Stimulated activated CD4-positive, alpha-beta T cell treated with anti-CD3 and anti-CD28 coated beads, TNF-alpha, amount 100 ng/mL, for 24 hours (primary cell): ENCODE measurements at places on chromosomes 6 and 20.

DNA sequence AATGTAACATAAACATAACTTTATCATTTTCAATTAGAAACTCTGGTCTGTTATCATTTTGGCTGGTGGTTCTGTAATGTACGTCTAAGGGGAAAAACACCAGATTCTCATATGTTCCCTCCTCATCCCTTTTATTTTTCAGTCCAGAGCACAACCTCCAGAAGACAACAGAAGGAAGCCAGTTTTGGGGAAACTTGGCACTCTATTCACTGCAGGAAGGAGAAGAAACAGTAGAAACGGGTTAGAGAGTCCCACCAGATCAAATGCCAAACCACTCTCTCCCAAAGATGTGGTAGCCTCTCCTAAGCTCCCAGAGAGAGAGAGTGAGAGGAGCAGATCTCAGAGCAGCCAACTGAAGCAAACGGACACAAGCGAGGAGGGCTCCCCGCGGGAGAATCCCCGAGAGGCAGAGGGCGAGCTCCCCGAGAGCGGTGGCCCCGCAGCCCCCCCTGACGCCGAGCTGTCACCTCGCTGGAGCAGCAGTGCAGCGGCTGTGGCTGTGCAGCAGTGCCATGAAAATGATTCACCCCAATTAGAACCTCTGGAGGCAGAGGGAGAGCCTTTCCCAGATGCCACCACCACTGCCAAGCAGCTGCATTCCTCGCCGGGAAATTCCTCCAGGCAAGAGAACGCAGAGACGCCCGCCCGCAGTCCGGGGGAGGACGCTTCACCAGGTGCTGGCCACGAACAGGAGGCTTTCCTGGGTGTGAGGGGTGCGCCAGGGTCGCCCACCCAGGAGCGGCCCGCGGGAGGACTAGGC is 117.8 kb downstream of the RTN4IP1 start:
- peak; percentile 30 for DNase-seq

GRCh38 chr6:111938710-111939109 is 65.5 kb upstream of the FYN start:
- no peak for DNase-seq

DNA sequence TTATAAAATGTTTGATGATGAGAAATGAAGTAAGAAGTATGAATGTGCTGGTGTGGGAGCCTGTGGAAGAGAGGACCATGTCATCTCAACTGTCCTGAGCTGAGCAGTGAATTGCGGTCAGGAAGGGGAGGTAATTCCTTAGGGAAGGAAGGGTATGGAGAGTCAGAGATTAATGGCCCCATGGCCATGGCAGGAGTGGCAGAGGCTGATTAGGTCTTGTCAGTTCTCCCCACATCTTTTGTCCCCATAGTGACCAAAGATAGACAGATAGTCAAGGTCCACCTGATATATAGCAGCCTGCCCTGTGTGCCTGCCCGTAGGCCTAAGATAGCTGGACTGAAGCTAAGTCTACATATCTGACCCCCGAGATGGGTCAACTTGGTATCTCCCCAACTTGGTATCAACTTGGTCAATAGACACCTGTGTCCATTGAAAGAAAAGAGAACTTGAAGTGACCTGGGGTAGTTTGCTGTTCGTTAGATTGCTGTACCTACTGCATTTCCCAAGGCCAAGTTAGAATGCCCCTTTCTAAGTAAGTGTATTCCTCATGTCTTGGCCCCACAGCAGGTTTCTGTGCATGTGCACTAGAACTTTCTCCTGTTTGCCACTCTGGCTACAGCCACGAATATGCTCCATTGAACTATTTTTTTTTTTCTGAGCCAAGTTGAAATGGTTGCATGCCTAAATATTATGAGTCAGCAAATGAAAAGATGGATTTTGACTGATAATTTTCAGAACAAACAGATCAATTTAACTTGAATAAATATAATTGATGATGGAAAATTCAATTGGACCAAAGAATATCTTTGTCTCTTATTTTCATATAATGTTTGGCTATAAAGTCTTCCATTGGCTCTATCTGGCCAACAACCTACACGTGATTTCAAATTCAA is 143.4 kb downstream of the ISM1 start:
- DNase-seq: no peak

- no peak for DNase-seq
Observed at GRCh38 chr6:53984163-53984562, 127.1 kb upstream of the MLIP start.

GRCh38 chr6:4935975-4936680 is 67.7 kb downstream of the RPP40 start:
- no peak for DNase-seq

DNA sequence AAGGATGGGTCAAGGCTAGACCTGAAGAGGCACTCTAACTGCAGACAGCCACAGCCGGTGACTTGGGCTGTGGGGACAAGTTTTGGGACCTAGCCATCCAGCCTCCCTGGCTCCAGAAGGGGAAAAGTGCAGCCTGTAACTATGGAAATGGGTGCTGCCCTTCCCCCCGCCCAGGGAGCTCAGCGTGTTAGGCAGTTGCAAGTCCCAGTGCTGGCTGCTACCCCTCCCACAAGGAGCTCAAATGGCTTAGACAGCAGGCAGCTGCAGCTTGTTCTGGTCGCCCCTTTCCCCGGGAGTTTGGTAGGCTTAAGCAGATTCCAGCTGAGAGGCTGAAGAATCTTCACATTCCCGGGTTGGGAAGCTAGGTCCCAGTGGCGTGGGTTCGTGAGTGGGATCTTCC is 162.6 kb downstream of the FAM83B start:
- DNase-seq: no peak

GRCh38 chr20:17380801-17381200 is 150.4 kb downstream of the BFSP1 start:
- no peak for DNase-seq
